Activated T-cell treated with anti-CD3 and anti-CD28 coated beads, Interleukin-2, amount 50 U/mL, for 24 hours (primary cell): ENCODE measurements at places on chromosomes 1 and 21.

DNA sequence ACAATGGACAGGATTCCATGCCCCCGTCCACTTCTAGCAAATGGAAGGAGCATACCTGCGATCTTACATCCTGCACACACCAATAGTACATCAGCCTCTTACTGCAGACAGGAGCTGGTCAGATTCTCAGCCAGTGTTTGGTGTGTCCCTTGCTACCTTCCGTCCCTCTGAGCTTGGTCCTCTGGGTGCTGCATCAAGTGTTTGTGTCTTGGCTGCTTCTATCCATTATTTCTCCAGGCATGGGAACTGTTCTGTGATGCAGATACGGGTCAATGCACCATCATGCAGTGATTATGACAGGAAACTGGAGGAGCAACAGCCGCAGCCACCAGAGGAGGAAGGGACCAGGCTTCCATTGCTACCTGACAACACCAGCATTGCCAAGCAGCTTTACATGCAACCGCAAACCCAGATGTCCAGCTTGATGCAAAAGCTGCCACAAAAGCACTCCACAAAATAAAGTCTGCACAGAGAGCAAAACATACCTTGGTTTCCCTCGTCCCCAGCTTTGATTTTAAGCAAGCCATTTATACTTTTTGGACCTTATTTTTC is 21.9 kb upstream of the OVAAL start:
- no peak for DNase-seq

DNA sequence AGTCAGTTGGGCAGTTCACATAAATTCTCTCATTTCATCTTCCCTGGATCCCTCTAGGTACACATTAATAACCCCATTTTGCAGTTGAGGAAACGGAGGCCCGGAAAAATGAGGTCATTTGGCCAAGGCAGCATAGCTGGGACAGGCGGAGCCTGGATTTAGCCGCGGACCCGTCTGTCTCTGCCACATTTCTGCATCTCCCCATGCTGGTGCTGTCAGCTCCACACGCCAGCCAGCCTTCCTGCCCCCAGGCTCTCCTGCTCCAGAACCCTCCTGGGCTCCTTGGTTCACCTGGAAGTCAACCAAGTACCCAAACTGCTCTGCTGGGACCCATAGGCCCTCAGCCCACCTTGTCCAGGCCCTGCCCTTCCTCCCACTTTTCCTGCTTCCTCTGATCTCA is 7.6 kb downstream of the FOXO6 start:
- DNase-seq = no peak

DNA sequence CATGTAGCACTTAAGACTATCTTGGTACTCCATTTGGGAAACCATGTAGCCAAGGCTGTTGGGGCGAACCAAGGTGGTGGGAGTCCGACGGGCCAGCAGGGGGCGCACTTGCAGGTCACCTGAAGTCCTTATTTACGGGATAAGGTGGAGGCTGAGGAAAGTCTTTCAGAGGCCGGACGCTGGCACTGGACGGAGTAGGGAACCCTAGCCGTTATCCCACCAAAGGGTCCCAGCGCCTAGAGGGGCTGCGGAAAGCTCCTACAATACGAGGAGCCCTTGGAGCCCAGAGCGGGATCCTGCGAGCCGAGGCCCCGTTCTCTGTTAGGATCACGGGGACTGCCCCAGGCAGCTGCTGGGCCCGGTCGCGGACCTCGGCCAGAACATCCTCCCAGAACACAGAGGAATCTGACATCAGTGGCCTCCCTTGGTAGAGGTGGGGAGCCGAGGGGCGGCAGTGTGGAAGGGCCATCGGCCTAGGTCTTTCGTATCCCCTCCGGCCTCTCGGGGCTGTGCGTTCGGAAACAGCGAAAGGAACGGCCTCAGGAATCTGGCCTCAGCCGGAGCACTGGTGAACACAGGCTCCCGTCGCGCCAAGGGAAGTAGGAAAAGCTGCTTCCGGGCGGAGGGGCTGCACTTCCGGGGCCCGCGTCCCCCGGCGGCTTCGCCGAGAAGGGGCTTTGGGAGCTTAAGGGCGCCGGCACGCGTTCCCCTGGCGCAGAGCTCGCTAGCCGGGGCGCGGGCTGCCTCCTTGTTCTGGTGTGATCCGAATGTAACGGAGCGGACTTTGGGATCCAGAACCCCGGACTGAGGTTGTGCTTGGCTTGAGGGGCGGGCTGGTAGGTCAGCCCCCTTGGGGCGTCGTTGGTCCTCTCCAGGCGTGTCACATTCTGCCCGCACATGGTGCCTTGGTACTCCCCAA is 29.9 kb upstream of the RPTN start:
- DNase-seq = peak; percentile 87

- DNase-seq = no peak
Measured at GRCh38 chr1:241837901-241838300, 10.1 kb upstream of the EXO1 start.

- DNase-seq = no peak
Measured at GRCh38 chr1:212161231-212161781, 123.9 kb upstream of the PPP2R5A start.

GRCh38 chr1:154622503-154623039 is 14.6 kb upstream of the ADAR start:
- DNase-seq = no peak

DNA sequence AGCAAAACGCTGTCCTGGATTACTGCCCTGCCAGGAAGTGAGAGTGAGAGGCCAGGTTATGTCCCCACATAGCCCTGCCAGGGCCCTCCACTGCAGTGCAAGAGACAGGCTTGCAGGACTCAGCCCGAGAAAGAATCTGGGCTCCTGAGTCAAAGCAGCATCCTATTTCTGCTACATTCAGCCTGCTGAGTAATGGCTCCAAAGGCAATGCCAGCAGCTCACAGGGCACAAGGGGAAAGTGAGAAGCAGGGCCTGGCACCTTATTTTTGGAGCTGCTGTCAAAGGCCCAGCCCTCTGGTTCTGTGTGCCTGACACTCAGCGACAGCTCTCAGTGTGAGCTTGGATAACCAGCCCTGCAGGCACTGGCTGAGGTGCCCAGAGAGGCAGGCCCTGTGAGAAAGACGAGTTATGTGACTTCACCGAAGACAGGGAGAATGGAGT is 83.9 kb downstream of the DTL start:
- DNase-seq = no peak

DNA sequence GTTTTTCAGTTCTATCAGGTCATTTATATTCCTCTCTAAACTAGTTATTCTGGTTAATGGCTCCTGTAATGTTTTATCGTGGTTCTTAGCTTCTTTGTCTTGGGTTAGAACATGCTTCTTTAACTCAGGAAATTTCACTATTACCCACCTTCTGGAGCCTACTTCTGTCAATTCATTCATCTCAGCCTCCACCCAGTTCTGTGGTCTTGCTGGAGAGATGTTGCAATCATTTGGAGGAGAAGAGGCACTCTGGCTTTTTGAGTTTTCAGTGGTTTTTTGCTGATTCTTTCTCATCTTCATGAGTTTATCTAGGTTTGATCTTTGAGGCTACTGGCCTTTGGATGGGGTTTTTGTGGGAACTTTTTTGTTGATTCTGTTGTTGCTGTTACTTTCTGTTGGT is 213.0 kb downstream of the BRINP2 start:
- no peak for DNase-seq

DNA sequence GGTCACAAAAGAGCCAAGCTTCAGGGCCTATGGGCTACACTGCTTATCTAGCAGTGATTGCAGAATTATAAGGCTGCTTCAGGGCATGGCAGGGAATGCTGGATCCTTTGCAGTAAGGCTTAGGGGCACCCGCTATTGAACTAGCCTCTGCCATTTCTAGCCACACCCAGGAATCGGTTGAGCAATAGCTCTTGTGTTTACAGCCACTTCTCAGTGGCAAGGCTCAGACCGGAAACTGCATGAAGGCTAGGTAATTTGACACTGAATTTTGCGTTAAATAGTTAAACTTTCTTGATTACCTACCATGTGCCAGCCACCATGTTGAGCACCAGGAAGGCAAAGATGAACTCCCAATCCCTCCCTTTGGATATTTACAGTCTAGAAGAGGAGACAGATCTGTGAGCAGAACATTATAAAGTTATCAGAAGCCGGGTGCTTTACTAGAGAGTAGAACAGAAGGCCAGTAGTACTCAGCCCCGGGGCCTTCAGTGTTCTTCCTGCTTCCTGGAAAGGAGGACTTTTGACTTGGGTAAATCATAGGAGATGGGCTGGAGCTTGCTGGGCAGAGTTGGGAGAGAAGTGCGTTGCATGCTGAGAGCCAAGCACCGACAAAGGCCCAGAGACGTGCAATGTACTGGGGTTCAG is 98.6 kb upstream of the LPGAT1 start:
- DNase-seq = no peak

- no peak for DNase-seq
Measured at GRCh38 chr1:237509748-237510147, 381.0 kb downstream of the ZP4 start.

DNA sequence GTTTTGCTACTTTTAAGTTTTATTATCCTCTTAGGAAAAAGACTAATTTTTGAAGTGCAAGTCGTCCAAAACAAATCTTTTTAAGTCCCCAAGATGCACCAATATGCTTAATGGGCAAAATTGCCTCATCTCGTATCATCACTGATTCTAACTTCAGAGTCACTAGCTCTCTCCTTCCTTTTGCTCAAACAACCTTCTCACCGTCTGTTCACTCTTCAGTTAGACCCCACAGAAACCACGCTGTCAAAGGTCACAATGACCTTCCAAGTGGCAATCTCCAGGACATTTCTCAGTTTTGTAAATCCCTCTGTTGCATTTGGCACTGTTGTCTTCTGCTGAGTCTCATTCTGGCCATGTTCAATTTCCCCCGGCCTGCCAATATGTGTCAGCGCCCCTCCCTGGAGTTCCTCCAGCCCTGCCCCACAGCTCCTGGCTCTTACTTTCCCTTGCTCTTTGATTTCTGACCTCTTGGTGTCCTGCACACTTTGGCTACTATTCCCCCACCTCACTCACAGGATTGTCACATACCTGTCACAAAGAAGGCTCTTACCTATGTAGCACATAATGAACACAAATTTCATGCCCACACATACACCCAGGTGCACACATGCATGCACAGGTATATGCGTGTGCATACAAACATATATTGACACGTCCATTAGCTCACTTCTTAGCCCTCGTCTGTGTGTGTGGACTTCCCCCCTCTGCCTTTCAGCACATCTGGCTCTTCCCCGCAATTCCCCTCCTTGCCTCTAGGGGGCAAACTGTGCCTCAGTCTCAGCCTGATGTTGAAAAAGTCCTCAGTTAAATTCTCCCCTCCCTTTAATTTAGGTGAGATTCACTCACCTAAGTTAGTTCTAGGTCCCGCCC is 354.0 kb upstream of the DUSP10 start:
- peak; percentile 72 for DNase-seq

GRCh38 chr1:94122201-94122970 is 1.4 kb upstream of the ABCA4 start:
- no peak for DNase-seq

- DNase-seq = no peak
Measured at GRCh38 chr1:115790356-115790755, 21.8 kb upstream of the CASQ2 start.

GRCh38 chr1:27306892-27307761 is 14.8 kb upstream of the TMEM222 start:
- no peak for DNase-seq

DNA sequence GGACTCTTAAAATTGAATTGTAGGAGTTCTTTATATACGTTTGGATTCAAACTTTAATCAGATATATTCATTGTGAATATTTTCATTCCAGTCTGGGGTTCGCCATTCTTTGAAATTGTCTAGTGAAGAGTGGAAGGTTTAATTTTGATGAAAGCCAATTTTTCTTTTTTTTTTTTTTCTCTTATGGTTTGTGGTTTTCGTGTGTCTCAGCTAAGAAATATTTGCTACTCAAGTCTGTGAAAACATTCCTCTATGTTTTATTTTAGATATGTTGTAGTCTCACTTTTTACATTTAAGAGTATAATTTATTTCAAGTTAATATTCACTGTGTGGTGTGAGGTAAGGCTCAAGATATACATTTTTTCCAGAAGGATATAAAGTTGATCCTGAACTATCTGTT is 220.5 kb downstream of the KCNT2 start:
- no peak for DNase-seq

DNA sequence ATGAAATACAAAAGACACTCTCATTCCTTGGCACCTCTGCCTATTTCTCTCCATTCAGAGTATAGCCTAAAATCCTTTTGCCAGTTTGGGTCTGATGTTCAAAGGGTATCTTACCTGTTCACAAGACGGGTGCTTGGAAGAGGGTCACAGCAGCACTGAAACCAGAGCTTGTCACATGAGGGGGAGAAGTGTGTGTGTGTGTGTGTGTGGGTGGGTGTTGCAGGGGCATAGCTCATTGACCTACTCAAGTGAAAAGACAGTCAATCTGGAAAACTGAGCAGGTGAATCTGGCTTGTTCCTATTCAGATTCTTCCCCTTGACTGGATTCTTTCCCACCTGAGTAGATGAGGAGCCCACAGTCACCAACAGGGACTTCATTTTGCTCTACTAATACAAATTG is 63.9 kb downstream of the KCTD3 start:
- no peak for DNase-seq

- no peak for DNase-seq
Measured at GRCh38 chr1:18339161-18339560, 141.6 kb upstream of the KLHDC7A start.

DNA sequence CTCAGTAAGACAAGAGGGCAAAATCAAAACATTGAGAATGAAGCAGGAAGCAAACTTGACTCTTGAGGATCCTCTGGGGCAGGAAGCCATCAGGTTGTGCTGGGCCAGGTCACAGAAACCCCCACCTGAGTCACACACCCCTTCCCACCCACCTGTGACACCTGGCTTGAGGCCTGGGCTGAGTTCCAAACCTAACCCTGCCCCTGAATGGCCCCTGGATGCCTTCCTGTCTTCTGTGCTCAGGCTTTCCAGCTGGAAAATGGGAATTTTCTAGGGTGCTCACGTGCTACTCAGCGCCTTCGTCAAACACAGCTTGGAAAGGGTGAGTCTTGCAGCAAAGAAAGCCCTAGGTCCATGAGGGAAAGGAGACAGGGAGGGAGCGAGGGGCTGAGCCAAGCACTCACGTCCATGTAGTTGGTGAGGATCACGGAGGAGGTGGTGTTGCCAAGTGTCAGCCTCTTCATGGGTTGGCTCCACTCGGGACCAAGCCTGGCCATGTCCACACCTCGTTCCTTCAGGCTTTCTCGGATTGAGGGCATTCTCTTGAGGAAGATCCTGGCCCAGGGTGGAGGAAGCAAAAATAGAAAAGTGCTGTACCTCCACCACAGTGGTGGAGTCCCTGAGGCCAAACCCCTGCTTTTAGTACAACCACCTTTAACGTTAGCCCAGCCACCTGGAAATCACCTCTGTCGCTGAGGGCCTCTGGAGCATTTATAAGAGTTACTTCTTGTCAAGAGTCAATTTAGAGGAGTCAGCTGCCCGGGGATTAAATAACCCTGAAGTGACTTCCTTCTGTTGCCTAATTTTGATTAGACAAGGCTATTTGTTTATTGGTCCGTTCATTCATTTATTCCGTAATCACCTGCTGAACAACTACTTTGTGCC is 4.3 kb downstream of the REN start:
- DNase-seq = no peak

GRCh38 chr21:39610703-39611102 is 2.0 kb upstream of the B3GALT5 start:
- no peak for DNase-seq

DNA sequence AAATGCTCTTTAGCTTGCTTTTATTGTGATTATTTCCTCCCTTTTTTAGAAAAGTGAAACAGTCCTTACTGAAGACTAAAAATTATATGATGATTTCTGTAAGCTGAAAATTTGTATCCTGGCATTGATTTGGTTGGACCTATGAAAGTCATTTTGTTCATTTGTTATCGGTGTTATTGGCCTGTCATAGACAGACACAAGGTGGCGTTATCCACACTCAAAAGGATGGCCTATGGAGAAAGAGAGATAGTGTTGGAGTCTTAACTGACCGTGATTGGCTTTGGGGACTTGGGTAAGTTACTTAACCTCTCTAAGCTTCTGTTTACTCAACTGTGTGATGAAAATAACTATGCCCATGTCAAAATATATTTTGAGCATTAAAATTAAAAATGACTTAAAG is 203.6 kb upstream of the CHODL start:
- DNase-seq = no peak
